ENCODE measurements at places on chromosomes 13 and 19.

DNA sequence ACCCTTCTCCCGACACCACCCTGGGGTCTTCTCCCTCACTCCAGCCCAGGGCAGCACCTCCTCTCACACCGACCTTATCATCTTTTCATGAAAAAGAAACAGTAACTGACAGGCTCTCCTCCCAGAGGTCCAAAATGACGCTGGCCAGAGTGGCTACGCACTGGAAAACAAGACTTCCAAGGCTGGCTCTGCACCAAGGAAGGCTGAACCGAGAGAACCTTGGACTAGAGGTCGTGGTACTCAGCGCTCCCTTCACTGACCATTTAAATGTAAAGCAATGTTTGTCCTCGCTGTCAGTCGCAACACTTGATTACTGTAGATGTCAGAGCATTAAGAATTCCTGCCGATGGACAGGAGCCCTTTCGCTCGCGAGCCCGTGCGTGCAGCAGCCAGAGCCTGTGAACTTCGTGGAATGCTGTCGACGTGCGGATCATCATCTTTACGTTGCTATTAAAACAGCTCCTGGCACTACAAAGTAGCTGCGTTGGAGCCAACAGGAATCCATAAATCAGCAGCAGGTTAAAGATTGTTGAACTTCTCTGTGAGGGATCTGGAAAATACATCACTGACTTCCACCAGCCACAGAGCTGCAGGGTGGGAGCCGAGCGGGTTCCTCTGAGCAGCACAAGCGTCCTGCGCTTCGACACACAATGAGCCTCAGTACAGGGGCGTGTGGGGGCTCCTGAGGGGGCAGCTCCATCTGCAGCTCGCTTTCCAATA is 125.5 kb upstream of the MCF2L start:
- no peak for DNase-seq

GRCh38 chr13:94987869-94988268 is 275.5 kb upstream of the SOX21 start:
- DNase-seq: peak; percentile 25

DNA sequence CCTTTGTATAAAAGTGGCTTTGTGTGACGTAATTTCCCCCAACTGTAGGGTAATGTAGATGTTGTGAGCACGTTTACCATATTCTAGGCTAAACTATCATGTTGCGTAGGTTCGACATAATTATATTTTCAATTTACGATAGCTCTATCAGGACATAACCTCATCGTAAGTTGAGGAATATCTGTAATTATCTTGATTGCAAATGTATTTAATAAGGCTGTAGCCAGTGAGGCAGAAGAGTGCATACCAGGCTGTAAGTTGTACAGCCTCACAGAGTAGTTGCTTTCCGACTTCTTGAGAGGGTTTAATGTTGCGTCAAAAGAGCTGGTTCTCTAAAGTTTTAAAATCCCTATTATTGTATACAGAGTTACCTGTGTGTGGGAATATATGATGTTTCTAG is 839.4 kb upstream of the GPC6 start:
- no peak for DNase-seq

DNA sequence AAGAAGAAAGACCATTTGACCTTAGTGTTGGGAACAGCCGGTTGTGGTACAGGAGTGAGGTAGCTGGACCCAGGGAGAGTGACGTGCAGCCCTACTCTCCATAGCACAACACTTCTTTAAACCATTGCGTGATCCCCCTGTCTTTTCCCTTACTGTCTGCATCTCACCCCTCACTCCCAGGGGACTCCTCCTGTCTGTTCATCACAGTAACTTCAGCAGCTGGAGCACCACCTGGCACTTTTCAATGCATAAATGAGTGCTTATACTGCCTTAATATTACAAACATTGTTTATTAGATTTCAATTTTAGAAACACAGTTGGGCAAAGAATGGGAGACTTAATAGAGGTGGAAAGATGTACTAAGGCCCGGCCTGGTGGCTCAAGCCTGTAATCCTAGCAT is 285.5 kb downstream of the UQCRFS1 start:
- DNase-seq: no peak

DNA sequence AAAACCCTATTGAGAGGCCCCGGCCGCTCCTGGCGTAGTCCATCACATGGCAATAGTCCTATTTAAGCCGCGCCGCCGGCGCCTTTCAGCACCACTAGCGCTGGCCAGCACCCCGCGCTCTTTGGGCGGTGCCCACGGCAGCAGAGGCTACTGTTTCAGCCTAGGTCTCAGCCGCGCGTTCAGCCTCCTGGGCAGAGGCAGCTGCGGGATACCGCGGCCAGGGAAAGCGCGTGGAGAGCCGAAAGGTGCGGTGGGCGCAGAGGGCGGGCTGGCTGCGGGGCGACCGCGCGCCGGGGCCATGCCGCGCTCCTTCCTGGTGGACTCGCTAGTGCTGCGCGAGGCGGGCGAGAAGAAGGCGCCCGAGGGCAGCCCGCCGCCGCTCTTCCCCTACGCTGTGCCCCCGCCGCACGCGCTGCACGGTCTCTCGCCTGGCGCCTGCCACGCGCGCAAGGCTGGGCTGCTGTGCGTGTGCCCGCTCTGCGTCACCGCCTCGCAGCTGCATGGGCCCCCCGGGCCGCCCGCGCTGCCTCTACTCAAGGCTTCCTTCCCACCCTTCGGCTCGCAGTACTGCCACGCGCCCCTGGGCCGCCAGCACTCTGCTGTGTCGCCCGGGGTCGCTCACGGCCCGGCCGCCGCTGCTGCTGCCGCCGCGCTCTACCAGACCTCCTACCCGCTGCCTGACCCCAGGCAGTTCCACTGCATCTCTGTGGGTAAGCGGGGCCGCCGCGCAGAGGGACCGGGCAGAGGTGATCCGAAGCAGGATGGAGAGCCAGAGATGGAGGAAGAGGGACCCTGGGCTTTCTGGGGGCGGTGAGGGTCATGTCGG is at the start of gene GSX1:
Gene GSX1, plus strand, starts transcription at position 91 of the 826 bp plus-strand sequence. Its CDS starts 208 bp downstream, at position 299.
- DNase-seq: peak; percentile 35

GRCh38 chr19:1052349-1052975 is 12.6 kb downstream of the ABCA7 start:
- no peak for DNase-seq

DNA sequence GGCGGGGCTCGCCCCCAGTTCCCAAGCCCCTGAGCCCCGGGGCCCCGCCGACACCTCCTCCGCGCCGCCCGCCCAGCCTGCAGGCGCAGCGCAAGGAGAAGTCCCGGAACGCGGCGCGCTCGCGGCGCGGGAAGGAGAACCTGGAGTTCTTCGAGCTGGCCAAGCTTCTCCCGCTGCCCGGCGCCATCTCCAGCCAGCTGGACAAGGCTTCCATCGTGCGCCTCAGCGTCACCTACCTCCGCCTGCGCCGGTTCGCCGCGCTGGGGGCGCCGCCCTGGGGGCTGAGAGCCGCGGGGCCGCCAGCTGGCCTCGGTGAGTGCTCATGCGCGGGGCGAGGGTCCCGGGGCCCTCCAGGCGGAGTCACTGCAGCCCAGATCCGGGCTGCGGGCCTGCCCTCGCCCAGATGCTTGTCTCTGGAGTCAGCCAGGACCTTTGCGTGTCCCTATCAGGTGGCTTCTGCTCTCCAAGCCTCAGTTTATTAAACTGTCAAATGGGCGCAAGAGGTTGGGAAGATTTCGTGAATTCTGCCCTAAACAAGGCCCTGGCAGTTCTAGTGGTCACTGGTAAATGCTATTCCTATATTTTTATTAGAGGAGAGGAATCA is 2.0 kb downstream of the NPAS1 start:
- no peak for DNase-seq

GRCh38 chr19:56969759-56970178 is 129.2 kb upstream of the PEG3 start:
- no peak for DNase-seq

DNA sequence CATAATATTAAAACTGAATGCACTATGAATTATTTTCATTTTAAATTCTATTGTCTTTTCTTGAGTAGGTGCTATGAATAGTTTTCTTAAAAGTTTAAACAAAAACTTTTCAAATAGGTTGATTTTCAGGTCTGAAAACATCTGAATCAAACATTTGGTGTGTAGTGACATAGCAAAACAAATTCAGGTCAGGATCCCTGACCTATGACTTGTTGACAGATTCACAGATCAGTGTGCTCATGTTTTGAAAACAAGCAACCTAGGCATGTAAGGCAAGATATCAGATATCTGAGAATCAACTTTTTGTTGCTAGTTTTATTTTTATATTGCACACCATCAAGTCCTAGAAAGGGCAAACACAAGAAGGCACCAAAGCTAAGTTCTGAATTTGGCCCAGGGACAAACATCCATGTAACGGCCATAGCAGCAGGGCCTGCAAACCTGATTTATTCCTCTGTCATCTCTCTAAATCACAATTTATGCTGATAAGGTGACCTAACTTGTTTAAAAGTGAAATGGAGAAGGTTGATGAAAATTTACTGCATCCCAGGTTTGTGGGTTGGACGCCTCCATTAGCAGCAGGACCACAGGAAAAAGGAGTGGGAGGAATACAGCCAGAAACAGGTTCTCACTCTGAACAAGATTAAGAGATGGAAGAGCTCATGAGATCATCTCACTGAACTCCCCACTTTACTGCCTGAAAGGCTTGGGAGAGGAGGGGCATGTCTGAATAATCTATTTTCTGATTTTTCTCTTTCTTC is 337.7 kb downstream of the KCNRG start:
- no peak for DNase-seq

DNA sequence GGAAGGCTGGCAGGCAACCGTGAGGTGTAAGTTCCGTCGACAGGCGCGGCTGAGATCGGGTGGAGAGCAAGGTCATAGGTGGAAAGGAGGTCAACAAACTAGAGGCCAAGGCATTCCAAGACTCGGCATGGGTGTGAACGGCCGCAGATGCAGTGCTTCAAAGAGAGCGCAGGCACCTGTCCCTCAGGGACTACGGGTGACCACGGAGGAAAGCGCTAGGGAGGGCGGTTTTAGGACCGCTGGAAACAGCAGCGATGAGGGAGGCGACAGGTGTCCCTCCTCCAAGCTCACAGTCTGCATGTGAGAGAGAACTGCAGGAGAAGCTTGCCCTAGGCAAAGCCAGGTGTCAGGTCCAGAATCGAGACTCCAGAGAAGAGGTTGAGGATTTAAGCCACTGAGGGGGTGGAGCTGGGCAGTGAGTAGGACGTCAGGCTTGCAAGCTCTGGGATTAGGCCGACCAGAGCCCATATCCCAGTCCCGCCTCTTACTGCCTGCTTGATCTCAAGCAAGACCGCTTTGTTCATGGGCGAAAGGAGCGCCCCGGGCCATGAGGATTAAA is 1.6 kb upstream of the MLNR start:
- DNase-seq: no peak

- no peak for DNase-seq
Measured at GRCh38 chr13:73065036-73065435, 6.2 kb downstream of the KLF5 start.

- DNase-seq: no peak
Measured at GRCh38 chr13:77720988-77721387, 23.5 kb downstream of the SLAIN1 start.

GRCh38 chr13:22369090-22369489 is 698.2 kb downstream of the FGF9 start:
- no peak for DNase-seq

DNA sequence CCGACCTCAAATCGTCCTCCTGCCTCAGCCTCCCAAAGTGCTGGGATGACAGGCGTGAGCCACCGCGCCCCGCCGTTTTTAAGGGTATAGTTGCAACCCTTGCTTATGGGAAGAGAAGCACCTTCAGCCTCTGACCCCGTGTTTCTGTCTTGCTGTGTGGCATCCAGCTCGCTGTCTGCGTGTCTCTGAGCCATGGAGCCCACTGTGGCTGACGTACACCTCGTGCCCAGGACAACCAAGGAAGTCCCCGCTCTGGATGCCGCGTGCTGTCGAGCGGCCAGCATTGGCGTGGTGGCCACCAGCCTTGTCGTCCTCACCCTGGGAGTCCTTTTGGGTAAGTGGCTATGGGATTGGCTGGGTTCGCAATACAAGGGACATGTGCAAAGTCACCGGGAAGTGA is 29.5 kb downstream of the TMPRSS9 start:
- no peak for DNase-seq

DNA sequence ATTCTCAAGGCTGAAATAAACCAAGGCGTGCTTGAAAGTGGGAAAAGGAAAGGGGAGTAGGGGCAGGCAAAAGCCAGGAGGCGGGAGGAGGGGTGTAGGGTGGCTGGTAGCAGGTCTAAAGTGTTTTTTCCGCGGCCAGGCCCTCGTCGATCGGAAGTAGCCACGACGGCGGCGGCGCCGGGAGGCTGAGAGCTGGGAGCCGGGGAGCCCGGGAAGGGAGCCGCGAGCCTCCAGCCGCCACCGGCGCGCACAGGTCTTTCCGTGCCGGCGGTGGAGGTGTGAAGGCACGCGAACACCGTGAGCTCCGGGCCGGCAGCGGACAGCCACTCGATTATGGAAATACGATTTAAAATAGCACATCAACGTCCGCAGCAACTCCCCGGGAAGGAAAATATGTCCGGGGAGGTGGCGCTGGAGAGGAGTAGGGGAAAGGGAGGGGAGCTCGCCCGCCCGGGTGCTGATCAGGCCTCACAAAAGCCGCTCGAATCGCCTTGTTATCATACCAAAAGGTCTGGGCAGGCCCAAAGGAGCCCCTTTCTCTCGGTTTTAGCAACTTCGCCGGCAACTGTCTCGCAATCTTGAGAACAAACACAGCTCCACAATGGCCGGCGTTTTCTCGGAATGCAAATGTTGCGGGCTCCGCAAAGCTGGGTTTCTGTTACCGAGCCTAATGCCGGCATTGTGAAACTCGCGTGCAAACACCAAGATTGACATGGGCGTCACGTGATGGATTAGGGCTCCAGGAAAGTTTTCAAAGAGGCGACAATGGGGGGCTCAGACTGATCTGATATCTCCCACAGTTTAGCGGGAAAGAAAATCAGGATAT is 2.9 kb upstream of the PCDH8 start:
- no peak for DNase-seq

GRCh38 chr13:79522583-79522982 is 41.6 kb downstream of the NDFIP2 start:
- peak; percentile 40 for DNase-seq

GRCh38 chr13:18947376-18947977 is 234.1 kb downstream of the TUBA3C start:
- no peak for DNase-seq

DNA sequence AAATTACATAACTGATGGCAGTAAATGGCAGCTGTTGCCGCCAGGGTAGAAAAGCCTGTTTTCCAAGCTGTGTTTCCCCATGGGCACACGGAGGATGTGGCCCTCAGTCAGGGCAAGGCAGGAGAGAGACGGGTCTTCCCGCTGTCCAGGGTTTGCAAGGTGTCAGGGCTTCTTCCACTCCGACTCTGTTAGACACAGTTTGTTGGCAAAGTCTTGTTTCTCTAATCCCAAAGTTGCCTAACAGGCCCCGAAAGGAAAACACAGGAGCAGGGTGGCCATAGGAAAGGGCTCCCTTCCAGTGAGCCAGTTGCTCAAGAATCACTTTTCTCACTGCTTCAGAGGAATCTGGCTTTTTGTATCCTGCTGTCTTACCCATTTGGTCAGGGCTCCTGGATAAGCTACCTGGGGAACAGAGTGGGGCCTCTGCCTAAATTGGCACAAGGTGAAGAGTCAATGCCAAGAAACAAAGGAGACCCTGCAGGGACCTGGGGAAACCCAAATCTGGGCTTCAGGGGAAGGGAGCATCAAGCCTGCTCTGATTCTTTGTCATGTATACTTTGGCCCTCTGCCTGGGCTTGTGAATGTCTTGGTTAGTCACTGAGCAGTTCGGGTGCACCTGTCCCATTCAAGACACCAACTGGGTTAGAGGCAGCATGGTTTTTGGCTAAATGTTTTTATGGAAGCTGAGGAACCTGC is 29.0 kb upstream of the CXCL17 start:
- peak; percentile 48 for DNase-seq

- no peak for DNase-seq
Measured at GRCh38 chr13:44752164-44752563, 176.0 kb upstream of the TSC22D1 start.
